ENCODE measurements at places on chromosomes 7 and 10.
A peak's percentile ranks its signal among the peaks of the same experiment; 100 is the strongest.

- no peak for DNase-seq
Measured at GRCh38 chr10:30915146-30915545, 116.5 kb downstream of the ZNF438 start.

DNA sequence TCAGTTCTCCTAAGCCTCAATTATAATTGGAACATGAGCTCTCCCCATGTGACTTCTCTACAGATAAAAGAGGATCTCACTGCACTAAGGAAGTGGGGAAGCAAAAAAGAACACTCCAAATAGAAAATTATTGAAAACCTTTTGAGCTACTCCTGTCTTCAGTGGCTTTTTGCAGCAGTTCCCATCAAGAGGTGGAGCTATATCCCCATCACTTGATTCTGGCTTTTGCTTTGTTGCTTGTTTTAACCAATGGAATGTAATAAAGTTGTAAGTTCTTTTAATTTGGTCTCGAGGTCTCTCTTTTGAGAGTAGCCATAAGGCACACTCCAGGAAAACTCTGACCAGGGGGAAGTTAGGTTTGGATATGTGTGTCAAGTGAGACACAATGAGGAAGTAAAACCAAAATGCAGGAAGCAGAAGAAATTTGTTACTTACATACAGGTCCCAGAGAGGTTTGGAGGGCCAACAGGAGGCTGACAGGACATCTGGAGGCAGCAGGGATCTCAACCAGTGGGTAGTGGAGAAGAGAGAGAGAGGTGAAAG lies 569.4 kb downstream of the HTR7 start:
- DNase-seq = peak; percentile 10

DNA sequence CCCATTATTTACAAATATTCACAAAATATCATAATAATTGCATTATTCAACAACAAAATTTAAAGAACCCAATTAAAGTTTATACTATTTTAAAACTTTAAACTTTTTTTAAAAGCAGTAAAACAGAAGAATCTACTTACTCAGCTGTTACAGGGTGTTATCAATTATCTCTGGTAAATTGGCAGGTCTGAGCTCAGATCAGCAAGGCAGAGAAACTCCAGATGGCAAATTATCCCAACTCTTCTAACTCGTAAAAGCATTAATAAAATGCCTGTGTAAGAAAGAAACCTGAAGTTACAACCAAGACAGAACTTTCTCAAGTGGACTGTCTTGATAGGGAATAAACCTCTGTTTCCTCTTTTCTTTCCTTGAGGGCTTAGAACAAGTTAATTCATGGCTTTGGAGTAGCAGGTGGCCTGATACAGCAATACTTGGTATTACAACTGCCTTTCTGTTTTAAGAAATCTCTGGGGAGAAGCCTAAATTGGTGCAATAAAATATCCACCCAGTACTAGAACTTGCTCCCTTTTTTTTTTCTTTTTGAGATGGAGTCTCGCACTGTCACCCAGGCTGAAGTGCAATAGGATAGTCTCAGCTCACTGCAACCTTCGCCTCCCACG lies 275.3 kb upstream of the MKLN1 start:
- no peak for DNase-seq

DNA sequence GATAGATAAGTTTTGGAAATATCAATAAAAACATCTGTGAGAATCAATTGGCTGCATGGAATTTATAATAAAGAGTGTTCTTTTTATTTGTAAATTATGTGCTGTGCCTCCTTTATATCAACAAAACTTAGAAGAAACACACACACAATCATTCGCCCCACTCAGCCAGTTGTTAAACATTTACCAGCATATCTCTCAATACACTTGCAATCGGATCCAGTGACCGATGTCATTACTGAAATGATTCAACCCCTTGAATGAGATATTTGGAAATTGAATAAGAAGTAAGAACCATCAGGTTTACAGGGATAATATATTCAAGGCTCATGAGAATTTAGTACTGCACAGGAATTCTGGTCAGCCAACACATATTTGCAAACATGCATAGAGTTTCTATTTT lies 35.6 kb downstream of the TAF3 start:
- no peak for DNase-seq
